Stimulated activated CD8-positive, alpha-beta memory T cell treated with anti-CD3 and anti-CD28 coated beads, Interleukin-4, amount 100 ng/mL, for 1 hour (primary cell): ENCODE measurements at places on chromosomes 6 and 20.
A peak's percentile ranks its signal among the peaks of the same experiment; 100 is the strongest.

DNA sequence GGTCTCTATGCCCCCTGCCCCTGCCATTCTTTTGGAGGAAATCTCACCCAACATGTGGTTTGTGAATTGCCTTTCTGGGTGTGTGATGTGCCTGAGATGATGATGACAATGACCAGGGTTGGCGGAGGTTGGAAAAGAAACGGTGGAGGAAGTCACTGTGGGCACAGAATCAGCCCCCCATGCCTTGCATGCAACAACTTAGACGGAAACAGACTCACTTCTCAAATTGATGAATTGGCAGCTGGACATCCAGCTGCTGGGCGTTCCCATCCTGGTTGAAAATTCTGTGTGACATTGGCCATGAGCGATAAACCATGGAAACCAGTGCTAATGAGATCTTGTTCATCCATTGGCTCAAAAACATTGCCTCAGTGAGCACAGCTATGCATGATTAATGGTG lies 95.8 kb upstream of the LY86 start:
- DNase-seq, result no peak

GRCh38 chr20:40431611-40432010 lies 257.4 kb downstream of the MAFB start:
- DNase-seq, result no peak

DNA sequence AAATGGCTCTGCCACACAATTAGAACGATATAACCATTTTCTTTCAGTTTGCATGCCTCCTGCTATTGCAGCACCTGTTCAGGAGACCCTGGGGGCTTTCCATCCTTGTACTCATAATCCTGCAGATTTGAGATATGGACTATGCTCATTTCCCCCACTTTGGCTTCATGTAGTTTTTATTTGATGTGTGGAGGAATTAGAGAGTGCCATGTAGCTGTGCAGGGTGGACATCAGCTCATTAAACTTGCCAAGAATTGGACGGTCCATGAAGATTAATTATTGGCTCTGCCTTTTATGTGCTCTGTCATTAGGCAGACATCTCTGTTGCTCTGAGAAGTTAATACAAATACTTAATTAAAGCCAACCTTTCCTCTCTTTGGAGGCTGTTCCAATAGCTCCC lies 66.2 kb upstream of the CD83 start:
- no peak for DNase-seq

GRCh38 chr20:60313614-60314013 lies 355.4 kb downstream of the CDH26 start:
- no peak for DNase-seq

- no peak for DNase-seq
Observed at GRCh38 chr20:44561876-44562275, 20.5 kb upstream of the PKIG start.

- DNase-seq, result no peak
Observed at GRCh38 chr6:52176550-52176949, 9.6 kb upstream of the IL17A start.

GRCh38 chr20:57398231-57398821 lies 7.1 kb downstream of the RBM38 start:
- DNase-seq, result peak; percentile 80

DNA sequence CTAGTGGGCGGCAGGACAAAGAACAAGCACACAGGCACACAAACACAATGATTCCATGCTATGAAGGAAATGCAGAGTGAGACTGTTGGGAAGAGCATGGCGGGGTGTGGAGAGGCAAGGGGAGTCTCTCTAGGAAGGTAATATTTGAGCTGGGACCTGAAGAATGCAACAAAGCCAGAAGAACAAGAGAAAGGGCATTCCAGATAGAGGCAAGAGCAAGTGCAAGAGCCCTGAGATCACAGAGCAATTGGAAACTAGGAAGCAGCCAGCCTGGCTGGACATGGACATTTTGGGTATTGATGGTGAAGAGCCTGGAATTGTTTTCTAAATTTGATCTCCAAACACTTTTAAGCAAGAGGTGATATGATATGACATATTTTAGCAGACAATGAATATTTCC lies 15.4 kb downstream of the SRXN1 start:
- no peak for DNase-seq

- no peak for DNase-seq
Observed at GRCh38 chr6:35453236-35453635, 1.1 kb downstream of the FANCE start.

- no peak for DNase-seq
Observed at GRCh38 chr20:57614490-57615444, 5.5 kb downstream of the ZBP1 start.

DNA sequence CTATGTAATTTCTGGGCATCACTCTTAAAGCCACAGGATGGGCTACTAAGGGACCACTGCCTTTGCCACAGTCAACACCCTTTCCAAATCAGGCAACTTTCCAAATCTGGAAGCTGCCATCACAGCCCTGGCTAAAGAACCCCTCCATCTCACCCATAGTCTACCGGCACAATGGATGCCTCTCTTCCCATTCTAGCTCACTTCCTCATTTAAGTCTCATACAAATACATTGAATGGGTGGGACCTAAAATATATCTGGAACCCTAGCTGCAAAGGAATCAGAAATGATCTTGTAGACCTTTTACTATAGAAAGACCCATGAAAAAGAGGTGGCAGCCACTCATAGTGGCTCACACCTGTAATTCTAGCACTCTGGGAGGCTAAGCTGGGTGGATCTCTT lies 3.3 kb upstream of the TREML4 start:
- no peak for DNase-seq

GRCh38 chr20:62793757-62794006 lies 2.6 kb upstream of the MRGBP start:
- no peak for DNase-seq

- no peak for DNase-seq
Observed at GRCh38 chr6:126268092-126268491, 71.8 kb upstream of the CENPW start.

DNA sequence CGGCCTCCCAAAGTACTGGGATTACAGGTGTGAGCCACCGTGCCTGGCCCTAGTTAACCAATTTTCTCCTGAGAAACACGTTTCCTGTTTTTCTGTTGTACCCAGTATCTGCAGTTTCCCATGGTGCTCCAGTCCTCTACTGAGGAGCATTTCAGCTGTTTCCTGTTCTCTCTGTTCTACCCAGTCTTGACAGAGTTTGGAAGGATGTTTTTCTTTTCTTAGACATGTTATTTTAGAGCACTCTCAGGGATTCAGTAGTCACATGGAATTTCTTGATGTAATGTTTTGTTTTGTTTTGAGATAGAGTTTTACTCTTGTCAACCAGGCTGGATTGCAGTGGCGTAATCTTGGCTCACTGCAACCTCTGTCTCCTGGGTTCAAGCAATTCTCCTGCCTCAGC lies 129.8 kb upstream of the TIAM2 start:
- no peak for DNase-seq
